ENCODE measurements at places on chromosomes 7 and 10. TPM values are rescaled to one million over a fixed set of nuclear protein-coding genes. Genes with fewer than 3 reads are reported as not detected.

GRCh38 chr10:123459371-123460091 is 206.6 kb upstream of the GPR26 start:
- no peaks in the 10 kb centered on the region for H3K27me3 ChIP-seq
- no peak overlapping the region for H3K27ac ChIP-seq
- H3K4me1 ChIP-seq, result no peaks in the 10 kb centered on the region
- DNase-seq, result no peak

- peaks cover 5% of the 10 kb centered on the region for H3K27me3 ChIP-seq
- DNase-seq, result no peak
- H3K27ac ChIP-seq, result no peak overlapping the region
- no peaks in the 10 kb centered on the region for H3K36me3 ChIP-seq
Observed at GRCh38 chr7:99926321-99926720, 3.1 kb downstream of the GJC3 start.

- H3K4me3 ChIP-seq, result no peak overlapping the region
- H3K27me3 ChIP-seq, result no peaks in the 10 kb centered on the region
- H3K4me1 ChIP-seq, result no peaks in the 10 kb centered on the region
- no peaks in the 10 kb centered on the region for H3K36me3 ChIP-seq
- DNase-seq, result peak; percentile 2
Observed at GRCh38 chr7:4951903-4952636, 6.9 kb downstream of the MMD2 start.

DNA sequence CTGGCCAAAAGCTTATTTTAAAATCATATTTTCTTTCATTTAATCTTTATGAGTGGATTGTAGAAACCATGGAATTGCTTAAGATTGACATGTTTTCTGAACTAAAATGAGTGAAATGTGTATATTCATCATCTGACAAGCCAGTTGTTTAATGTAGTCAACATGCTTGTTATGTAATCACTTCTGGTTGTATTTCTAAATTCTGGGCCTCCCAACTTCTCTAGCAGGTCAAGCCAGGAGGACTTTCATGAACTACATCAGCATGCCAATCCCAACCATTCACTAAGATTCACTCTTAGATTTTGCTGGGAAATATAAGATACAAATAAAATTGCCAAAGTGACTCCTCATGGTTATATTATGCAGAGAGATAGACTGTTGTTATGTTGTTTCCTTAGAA is 21.1 kb upstream of the MAP3K8 start:
- H3K27me3 ChIP-seq, result no peaks in the 10 kb centered on the region
- no peak for DNase-seq
- no peaks in the 10 kb centered on the region for H3K4me1 ChIP-seq
- no peaks in the 10 kb centered on the region for H3K36me3 ChIP-seq
- H3K4me3 ChIP-seq, result no peak overlapping the region

Gene NEUROD6
- not detected for total RNA-seq

Gene EZH2
- 13.8 TPM for total RNA-seq

Gene ZNF783
- 11.2 TPM for total RNA-seq

Gene ELMO1
- 17.8 TPM for total RNA-seq

Gene LIPM
- not detected for total RNA-seq

DNA sequence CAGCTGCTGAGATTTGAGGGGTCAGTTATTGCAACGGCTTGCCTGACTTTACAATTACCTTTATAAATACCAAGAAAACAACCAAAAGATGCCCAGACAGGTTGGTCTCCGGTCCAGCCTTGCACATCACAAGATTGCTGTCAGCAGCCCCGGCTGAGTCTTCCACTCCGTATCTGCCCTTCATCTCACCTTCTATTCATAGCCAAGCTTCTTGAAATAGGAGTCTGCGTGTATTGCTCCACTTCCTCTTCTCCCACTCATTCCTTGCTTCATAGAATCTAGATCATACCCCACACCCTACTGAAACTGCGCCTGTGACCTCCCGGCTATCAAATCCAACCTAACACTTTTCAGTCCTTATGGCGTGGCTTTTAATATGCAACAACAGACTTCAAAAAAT is 31.1 kb upstream of the USP6NL start:
- no peak overlapping the region for H3K27ac ChIP-seq
- no peak overlapping the region for H3K4me3 ChIP-seq
- no peaks in the 10 kb centered on the region for H3K36me3 ChIP-seq
- no peaks in the 10 kb centered on the region for H3K4me1 ChIP-seq

GRCh38 chr10:92064506-92064905 is 140.9 kb downstream of the BTAF1 start:
- H3K27ac ChIP-seq, result no peak overlapping the region
- DNase-seq, result peak; percentile 17
- H3K36me3 ChIP-seq, result no peaks in the 10 kb centered on the region
- no peaks in the 10 kb centered on the region for H3K4me1 ChIP-seq
- no peak overlapping the region for H3K4me3 ChIP-seq
- no peaks in the 10 kb centered on the region for H3K27me3 ChIP-seq

Gene KLF14
- not detected for total RNA-seq

DNA sequence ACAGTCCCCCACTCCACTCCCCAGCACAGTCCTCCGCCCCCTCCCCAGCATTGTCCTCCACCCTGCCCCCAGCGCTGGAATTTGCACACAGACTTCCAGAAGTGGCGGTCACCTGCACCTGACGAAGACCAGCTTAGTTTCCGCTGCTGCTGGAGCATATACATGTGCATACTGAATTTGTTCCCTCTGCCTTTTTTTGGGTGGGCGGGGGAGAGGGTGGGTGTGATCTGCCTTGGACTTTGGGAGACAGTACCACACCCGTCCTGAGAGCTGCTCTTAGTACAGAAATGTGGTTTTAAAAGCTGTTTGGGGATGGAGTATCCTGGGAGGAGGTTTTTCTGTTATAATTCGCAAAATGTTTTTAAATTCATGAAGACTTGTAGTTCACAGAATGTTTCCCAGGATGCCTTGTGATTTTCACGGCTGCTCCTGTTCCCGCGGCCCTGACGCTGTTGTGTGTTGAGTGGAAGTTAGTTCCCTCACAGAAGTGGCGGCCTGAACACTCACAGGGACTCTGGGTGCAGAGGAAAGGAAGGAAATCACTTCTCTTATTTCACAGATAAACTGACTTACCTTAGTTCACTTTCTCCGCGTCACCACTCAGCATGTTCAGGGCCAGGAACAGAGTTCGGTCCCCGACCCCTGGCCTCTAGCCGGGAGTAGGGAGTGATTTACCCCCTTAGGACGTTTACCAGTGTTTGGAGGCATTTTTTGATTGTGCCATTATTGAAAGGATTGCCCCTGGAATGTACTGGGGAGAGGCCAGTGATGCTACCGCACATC is 18.6 kb downstream of the PFKP start:
- H3K4me3 ChIP-seq, result no peak overlapping the region
- no peak for DNase-seq
- H3K27ac ChIP-seq, result no peak overlapping the region
- H3K36me3 ChIP-seq, result peaks cover 10% of the 10 kb centered on the region
- H3K4me1 ChIP-seq, result peaks cover 17% of the 10 kb centered on the region

GRCh38 chr10:55002420-55002819 is 201.4 kb upstream of the PCDH15 start:
- H3K4me3 ChIP-seq, result no peak overlapping the region
- H3K36me3 ChIP-seq, result no peaks in the 10 kb centered on the region
- H3K4me1 ChIP-seq, result no peaks in the 10 kb centered on the region
- no peak overlapping the region for H3K27ac ChIP-seq

Gene NUTM2B
- total RNA-seq, result 0.70 TPM

DNA sequence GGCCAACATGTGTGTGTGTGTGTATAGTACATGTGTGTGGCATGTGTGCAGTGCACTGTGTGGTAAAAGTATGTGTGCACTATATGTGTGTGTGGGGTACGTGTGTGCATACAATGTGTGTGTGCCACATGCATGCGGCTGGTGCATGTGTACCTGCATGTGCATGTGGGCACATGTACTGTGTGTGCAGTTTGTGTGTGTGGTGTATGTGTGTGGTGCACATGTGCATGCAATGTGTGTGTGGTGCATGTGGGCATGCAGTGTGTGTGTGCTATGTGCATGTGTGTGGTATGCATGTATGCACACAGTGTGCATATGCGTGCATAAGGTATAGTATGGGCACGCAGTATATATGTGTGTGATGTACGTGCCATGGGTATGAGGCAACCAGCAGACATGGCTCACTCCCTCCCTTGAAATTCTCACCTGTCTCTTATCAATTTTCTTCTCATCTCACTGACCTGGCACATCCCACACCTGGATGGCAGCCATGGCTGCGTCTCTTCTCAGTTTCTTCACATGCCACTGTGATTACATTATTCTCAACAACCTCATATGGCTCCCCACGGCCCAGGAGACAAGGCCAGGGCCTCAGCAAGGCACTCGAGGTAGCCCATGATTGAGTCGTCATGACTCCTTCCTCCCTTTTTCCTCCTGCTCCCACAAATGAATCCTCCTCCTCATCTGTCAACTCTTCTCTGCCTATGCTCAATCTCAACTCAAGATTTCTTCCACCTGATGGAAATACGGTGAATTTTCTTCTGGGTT is 57.0 kb downstream of the NUDCD3 start:
- no peak overlapping the region for H3K4me3 ChIP-seq
- H3K4me1 ChIP-seq, result no peaks in the 10 kb centered on the region
- H3K27ac ChIP-seq, result no peak overlapping the region

- no peaks in the 10 kb centered on the region for H3K27me3 ChIP-seq
- H3K4me3 ChIP-seq, result no peak overlapping the region
- H3K4me1 ChIP-seq, result no peaks in the 10 kb centered on the region
- H3K36me3 ChIP-seq, result no peaks in the 10 kb centered on the region
- H3K27ac ChIP-seq, result no peak overlapping the region
Observed at GRCh38 chr7:50190776-50191175, 97.7 kb upstream of the ZPBP start.
